ENCODE measurements at places on chromosomes 7 and 10. TPM values are rescaled to one million over a fixed set of nuclear protein-coding genes. Genes with fewer than 3 reads are reported as not detected.

The RBM17 gene
- total RNA-seq = 157 TPM

GRCh38 chr10:13969792-13970140 is 361.0 kb downstream of the FRMD4A start:
- DNase-seq = no peak

DNA sequence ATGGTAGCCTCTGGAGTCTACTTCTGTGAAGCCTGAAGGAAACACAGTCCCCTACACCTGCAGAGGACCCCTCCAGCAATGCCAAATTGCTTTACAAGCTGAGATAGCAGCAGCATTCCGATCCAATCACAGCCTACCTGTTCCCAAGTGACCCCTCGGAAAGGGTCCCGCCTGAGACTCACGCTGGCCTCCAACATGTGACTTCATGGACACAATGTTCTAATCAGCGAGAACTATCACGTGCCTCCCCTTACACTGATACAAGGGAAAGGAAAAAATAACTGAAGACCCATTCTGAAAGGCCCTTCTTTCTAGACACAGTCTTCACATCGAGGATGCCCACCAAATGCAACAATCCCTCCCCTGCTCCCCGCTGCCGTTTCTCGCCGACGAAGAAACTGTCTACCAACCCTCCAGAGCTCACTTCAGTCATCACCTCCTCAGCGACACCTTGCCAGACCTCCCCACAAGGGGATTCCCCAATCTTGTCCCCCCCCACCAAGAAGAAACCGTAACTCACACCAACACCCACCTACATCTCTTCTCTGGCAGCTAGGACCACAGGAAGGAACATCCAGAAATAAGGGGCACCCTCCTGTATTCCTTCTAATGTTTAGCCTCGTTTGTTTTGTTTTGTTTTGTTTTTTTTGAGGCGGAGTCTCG is 1.8 kb downstream of the SNX8 start:
- DNase-seq = no peak

DNA sequence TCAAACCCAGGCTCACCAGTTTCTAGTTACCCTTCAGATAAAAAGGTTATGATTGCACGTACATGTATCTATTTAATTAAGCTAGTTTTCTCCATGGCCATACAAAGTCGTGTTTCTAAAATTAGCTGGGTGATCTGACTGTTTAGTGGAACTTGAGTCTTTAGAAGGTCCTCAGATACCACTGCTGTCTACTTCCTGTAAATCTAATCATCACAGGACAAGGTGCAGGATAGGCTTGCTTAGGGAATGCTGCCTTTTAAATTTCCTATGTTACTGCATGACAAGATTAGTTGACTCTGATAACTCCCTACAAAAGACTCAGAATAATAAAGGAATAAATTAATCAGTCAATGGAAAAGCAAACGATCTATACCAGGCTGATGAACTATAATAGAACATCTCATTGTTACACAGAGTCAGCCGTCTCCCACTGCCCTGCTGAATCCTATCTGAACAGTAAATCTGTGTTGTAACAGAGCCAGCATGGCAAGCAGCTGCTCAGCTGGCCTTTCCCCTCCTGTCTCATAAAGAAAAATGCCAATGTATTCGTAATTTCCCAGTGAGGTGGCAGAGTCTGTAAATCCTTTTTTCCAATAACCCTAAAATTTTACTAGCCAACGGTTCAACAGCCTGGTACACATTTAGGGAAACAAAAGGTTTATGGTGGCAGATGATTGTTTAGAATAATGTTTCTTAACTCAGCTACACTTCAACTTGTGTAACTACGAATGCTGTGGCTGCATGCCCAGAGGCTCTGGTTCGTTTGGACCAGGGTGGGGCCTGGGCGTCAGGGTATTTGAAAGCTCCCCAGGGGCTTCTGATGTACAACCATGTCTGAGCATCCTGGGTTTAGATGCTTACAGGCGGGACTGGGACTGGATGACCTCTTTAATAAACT is 318.0 kb downstream of the PAXIP1 start:
- DNase-seq = no peak

DNA sequence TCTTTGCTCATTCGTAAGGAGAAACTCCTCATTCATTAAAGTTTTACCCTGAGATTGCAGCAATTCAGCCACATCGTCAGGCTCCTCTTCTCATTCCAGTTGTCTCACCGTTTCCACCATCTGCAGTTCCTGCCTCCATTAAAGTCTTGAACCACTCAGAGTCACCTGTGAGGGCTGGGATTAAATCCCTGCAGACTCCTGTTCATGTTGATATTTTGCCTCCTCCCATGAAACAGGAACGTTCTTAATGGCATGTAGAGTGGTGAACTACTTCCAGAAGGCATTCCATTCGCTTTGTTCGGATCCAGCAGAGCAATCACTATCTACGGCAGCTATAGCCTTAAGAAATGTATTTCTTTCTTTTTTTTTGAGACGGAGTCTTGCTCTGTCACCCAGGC is 96.5 kb upstream of the FAM20C start:
- peak; percentile 1 for DNase-seq

Data from activated CD4-positive, alpha-beta memory T cell treated with anti-CD3 and anti-CD28 coated beads, Interleukin-2, amount 10 ng/mL, durations not matched to agents 7 days and 5 days (primary cell).